ENCODE measurements at places on chromosomes 2 and 18.

DNA sequence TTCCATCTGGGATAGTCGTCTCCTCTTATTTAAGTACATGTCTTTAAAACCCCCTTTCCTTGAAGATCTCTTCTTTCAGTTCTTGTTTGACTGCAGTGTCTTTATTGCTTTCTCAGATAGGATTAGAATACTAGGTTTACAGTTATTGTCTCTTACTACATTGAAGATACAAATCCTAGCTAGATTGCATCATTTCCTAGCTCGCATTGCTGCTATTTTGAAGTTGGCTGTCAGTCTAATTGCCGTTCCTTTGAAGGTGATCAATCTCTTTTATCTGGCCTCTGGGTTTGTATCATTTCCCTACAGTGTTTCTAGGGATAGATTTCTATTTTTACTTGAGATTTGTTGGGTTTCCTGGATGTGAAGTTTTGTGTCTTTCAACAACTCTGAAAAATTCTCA, 20.9 kb downstream of the ARMC9 start:
- no peak for DNase-seq

DNA sequence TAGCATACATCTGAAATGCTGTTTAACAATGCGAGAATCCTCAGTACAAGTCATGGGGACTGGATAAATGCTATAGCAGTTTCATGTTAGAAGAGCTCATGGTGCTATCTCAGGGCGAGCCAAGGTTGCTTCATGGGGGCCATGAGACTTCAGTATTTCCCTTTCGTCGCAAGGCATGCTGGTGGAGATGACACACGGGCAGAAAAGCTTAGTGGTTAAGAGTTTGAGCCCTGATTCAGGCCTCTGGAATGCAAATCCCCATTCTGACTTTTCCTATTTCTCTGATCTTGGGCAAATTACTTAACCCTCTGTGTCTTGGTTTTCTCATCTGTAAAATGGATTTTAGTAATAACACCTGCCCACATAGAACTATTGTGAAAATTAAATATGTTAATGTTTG, 57.4 kb upstream of the EPHA4 start:
- DNase-seq, result no peak

DNA sequence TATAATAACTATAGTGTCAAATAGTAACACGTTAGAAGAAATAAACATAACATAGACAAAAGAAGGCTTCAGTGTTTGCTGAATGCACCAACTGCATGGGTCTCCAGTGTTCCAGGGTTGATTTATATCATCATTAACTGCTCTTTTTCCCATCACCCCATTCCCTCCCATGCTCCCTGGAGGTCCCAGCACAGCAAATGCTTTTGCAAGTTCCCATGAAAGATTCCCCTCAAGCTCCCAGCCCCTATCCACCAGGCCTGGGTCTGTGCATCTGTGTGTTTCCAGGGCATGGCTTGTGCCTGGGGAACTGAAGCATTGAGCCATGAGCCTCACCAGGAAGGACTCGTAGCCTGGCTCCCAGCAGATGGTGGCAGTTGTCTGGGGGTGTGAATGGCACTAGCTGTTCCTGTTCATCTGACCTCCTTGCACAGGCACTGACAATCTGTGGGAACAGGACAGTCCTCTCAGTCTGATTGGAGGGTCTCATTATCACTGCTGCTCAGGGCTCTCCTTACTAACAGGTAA, 164.6 kb upstream of the RMP24 start:
- no peak for DNase-seq

DNA sequence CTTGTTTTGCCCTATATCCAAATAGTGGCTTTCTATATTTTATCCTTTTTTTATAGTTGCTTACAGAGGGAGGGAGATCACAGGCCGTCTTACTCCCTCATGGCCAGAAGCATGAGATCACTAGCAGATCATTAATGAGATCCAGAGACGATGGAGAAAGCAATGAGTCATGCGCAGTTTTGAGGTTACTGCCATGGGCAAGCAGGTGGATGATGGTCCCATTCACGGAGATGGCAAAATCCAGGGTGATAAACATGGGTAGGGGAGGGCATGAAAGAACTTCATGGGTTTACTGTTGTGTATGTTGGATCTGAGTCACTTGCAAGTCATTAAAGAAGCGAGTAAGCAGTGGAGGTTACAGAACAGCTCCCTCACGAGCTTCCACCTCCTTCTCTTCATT, 60.4 kb downstream of the C18orf63 start:
- no peak for DNase-seq

DNA sequence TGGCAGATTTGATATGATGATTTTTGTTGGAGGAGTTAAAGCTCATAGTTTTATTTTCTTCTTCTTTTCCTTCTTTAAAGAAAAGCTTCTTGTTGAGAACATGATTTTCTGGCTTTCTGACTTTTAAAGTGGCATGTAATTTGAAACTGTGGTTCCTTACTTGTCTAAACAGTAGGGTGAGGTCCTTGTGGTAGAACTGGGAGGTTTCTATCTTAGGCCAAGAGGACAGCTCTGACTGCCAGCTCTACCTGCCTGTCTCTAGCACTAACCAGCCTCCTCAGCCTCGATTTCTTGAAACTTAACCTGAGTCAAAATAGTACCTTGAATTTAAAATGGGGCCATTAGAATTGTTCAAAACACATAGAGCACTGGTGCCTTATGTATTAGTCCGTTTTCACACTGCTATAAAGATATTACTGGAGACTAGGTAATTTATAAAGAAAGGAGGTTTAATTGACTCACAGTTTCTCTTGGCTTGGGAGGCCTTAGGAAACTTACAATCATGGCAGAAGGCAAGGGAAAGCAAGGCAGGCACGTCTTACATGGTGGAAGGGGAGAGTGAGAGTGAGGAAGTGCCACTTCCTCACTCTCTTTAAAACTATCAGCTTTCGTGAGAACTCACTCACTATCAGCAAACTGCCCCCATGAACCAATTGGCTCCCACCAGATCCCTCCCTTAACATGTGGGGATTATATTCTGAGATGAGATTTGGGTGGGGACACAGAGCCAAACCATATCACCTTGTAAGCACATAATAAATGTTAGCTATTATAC, 119.0 kb downstream of the CERS6 start:
- DNase-seq, result no peak

GRCh38 chr2:37652199-37652640, 19.2 kb downstream of the CDC42EP3 start:
- no peak for DNase-seq

DNA sequence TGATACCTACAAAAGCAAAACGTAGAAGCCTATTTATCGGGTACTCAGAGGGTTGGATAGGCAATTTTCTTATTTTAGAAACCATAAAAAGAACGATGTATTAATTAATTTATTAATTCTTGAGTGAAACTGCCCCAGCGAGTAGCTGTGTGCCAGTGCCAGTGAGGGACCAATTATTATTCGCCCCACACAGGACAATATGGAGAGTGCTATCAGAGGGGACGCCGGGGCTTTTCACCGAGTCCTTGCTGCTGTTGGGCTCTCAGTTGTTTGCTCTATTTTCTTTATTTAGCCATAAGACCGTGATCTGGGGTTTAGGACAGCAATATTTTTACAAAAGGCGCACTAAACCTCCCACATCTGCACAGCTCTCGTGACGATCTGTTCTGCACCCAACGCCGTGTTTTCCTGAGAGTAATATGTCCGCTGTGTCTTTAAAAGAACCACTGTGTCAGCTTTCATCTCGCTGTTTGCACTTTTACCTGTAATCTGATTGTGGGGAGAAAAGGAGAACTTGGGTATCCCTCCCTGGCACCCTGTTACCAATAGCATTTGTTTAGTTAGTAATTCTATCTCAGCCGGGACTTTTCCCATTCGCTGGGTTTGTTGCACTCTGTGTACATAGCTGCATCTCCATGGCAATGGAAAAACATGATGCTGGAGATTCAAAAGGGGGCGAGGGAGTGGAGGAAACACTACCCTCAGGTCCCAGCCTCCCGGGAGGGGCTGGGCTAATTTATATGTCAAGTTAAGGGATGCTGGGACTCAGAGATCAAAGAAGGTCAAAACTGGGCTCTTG, 30.1 kb upstream of the ZNF516 start:
- peak; percentile 78 for DNase-seq

- no peak for DNase-seq
These were observed 399.8 kb downstream of the TXNL1 start for GRCh38 chr18:56238576-56238975.

- DNase-seq, result no peak
These were observed 41.2 kb downstream of the CUL3 start for GRCh38 chr2:224543939-224544338.

DNA sequence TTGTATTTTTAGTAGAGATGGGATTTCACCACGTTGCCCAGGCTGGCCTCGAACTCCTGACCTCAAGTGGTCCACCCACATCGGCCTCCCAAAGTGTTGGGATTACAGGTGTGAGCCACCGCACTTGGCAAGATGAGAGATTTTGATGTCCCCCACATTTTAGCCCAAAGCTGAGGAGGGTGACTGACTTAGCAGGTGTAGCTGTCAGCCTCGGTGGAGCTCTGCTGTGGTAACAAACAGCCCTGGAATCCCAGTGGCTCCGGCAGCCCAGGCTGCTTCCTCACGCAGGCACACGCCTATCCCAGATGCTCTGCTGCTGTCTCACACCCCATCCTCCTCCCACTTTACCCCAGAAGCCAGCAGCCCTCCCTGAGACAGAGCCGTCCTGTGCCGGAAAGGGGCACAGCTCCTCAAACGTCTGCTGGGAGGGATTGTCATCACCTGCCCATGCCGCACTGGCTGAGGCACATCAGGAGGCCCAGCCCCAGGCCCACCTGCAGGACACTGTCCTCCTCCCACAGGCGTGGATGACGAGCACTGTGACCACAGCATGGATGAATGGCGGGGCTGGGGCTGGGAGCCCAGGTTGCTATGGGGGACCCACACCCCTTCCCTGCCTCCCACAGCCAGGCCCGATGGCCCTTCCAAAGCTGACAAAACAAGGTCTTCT, 10.6 kb upstream of the BOK start:
- no peak for DNase-seq

GRCh38 chr2:225468131-225468530, 68.6 kb downstream of the NYAP2 start:
- DNase-seq, result no peak

- no peak for DNase-seq
These were observed 16.2 kb downstream of the DDX1 start for GRCh38 chr2:15607709-15608391.

DNA sequence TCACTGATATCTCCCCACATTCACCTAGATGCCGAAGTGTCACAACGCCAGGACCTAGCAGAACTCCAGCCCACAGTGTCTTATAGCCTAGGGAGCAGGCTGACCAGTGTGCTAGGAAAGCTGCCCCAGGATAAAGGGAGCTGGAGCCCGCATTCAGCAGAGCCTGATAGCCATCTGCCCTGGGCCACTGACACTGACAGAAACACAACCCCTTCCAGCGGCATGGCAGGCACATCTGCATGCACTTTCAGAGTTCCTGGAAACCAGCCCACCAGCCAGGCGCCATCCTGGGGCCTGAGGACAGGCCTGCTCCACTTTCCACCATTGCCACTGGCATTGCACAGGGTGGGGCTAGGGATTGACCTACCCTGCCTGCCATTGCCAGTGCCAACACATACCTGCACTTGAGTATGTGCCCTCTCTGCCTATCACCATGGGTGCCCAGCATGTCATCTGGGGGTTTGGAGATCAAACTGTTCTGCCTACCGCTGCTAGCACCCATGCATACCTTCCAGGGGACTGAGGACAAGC, 290.1 kb upstream of the KLHL14 start:
- no peak for DNase-seq

GRCh38 chr2:187708272-187708671, 154.0 kb upstream of the TFPI start:
- DNase-seq, result no peak

- peak; percentile 78 for DNase-seq
These were observed 221.0 kb downstream of the MTX2 start for GRCh38 chr2:176490061-176490861.

DNA sequence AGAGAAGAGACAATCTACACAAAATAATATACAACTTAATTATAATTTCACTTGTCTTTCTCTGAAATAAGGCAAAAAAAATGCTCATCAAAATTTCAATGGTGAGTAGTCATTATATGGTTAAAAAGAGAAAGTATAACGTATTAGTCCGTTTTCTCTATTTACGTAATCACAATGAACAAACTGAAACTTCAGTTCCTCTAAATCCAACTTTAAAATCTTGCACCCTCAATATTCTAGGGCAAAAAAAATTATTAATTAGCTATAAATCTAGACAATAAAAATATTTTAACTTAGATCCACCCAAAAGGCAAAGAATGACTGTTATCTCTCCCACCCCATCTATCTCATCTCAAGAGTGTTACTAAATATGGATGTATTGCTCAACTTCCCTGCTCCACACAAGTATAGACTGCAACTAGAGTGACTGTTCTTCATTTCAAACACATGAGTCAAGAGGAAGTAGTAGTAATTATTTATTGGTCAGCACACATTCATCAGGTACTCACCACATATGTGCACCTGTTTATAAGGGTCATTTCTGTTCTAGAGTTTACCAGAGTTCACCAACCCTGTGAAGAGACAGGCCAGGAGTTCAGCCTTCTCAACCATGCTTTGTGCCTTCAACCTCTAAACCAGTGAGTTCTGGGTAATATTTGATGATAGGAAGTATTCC, 36.4 kb downstream of the STK39 start:
- no peak for DNase-seq

DNA sequence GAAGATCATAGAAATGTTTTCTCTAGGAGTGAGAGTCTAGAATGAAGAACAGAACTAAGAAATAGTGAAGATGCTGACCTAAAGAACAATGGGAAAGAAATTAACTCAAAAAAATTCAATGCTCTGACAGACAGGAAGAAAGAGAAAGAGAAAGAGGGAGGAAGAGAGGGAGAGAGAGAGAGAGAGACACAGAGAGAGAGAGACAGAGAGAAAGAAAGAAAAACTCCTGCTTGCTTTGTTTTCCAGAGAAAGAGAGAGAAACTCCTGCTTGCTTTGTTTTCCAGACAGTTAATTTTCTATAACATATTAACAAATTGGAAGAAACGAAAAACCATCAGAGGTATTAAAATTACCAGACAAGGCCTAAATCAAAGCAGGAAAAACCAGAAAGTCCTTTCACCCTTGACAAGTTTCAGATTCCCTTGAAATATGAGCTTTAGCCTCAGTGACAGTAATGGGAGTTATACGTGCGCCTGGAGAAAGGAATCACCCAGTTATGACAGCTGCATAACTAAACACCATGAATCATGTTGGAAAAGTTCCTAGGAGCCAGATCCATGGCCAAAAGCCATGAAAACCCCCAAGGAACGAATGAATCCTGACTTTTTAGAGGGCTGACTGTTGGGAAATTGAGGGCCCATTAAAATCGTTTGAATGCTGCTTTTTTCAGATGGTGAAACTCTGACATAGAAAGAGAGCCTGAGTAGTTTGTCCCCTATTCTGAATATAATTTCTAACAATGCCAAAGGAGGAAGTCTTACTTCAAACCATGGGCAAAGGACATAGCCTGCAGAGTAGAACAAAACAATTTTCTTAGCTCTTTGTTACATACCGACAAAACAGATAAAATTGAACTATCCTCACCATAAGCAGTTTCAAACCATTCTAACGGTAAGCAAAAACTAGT, 228.6 kb upstream of the CHST9 start:
- peak; percentile 60 for DNase-seq

DNA sequence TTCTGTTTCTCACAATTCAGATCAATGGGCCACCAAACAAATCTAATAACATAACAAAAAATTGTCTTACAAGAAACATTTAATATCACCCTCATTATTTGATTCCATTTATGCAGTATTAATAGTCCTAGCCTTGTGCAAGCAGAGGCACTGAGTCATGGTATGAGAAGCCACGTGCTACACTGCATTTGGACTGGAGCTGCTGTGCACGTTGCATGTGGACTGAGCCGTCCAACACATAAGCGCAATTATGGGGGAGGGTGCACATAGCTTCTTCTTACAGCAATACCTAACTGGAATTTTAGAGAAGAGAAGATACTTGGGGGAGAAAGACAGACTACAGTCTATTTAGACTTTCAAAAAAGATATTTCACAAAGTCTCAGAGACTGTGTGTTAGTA, 329.6 kb upstream of the ID2 start:
- DNase-seq, result no peak
